ENCODE measurements at places on chromosomes 11 and 22.

GRCh38 chr22:33940741-33941140, 20.5 kb upstream of the LARGE1 start:
- DNase-seq: no peak

- no peak for DNase-seq
Observed at GRCh38 chr22:23090457-23090835, 20.1 kb downstream of the GNAZ start.

GRCh38 chr11:11477695-11478420, 124.8 kb upstream of the CSNK2A3 start:
- DNase-seq: no peak

GRCh38 chr11:78192911-78193351, 4.2 kb downstream of the USP35 start:
- no peak for DNase-seq

- DNase-seq: no peak
Observed at GRCh38 chr11:64103277-64103985, 62.5 kb downstream of the MACROD1 start.

- no peak for DNase-seq
Observed at GRCh38 chr11:12734625-12735024, 60.4 kb downstream of the TEAD1 start.

- no peak for DNase-seq
Observed at GRCh38 chr22:24093855-24094254, 82.8 kb downstream of the CABIN1 start.

DNA sequence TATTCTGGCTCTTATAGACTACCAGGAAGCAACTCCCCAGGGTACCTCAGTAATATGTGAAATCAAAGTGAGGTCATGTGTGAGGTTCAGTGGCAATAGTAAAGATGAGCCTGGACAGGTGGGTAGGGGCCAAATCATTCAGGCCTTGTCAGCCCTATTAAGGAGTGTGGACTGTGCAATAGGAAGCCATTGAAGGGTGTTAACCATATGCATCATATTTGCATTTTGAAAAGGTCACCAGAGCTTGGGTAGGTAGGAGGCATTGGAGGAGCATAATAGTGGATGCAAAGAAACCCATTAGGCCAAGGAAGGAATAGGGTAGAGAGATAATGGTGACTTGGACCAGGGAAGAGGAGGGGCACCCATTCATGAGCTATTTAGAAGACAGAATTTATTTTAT, 8.4 kb upstream of the MRPL11 start:
- DNase-seq: no peak

DNA sequence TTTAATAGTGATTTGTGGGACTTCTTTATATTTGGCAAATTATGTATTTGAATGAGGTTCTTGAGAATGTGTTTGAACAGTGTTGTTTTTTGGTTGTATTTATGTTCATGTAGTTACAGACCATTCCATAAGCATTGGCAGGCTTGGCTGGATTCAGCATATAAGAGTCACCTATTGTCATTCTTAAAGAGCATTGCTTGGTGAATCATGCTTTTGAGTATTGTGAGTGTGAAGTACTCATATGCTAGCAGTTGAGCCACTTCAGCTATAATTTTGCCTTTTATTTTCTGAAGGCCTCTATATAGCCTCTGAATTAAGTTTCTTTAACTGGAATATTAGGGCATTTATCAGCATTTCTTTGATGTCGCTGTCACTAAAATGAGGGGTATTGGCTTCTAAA, 110.0 kb upstream of the GAL start:
- no peak for DNase-seq

DNA sequence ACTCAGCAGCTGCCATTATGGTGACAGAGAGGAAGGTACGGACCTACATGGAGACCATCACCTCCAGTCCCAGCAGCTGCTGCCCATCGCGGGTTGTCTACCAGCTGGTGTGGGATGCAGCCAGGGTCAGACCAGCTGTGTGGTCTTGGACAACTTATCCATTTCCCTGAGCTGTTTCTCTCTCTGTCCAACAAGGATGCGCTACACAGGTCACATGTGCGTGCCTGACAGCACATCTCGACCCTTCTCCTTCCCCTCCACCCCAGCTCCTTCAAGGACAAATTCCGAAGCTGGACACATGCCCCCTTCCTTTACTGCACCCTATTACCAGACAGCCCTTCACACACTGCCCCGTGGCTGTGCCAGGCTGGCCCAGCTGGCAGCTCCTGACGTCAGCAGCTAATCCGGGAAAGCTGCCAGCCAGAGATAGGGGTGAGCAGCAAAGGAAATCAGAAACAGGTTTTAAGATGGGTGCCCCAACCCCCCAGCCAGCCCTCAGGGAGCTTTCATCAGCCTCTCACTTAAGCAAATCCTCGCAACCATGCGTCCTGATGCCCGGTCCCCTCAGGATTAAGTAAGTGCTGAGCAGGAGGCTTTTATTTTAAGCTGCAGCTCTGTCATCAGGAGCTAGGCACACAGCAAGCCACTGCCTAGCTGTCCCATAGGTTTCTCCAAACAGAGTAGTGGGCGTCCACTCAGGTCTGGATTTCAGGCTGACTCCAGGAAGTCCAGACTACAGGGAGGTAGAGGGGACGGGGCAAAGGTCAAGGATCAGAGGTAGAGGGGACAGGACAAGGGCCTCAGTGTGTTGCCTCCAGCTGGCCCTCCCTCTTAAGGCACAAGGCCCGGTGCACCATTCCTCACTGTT, 20.3 kb downstream of the TEF start:
- no peak for DNase-seq

DNA sequence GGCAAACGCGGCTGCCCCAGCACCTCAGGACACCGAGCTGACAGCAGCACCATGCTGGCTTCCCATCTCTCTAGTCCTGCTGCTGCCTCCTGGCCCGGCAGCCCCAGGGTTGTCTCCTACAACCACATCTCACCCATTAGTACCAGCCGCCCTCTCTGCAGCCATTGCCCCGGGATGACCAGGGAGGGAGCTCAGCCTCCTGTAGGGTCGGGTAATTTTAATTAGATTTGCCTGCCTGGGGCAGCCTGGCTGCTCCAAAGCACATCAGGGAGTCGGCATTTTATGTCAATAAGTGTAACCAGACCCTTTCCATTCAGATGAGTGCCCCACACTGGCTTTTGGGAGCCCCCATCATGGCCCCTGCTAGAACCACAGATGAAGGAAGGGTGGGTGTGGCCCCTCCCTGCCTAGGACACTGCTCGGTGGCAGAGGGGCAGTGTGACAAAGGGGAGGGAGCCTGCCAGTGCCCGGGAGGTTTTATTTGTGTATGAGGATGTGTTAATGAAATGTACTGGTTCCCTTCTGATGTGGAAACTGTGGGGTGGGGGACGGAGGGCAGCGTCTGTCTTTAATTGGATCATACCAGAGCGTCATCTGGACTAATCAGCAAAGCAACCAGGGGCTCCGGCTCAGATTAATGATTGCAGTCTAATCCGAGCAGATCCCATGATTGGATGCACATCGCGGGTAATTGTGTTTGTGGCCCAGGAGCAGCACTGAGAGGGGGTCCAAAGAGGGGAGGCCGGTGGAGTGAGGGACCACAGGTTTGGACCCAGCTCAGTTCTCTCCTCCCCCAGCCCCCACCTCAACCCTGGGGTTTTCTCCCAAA, 125.3 kb downstream of the FEZ1 start:
- DNase-seq: no peak

GRCh38 chr11:70064008-70064725, 13.9 kb upstream of the ANO1 start:
- DNase-seq: no peak

GRCh38 chr11:112795142-112795815, 165.9 kb upstream of the NCAM1 start:
- no peak for DNase-seq

- DNase-seq: no peak
Observed at GRCh38 chr22:47631571-47632102, 869.2 kb downstream of the TBC1D22A start.

DNA sequence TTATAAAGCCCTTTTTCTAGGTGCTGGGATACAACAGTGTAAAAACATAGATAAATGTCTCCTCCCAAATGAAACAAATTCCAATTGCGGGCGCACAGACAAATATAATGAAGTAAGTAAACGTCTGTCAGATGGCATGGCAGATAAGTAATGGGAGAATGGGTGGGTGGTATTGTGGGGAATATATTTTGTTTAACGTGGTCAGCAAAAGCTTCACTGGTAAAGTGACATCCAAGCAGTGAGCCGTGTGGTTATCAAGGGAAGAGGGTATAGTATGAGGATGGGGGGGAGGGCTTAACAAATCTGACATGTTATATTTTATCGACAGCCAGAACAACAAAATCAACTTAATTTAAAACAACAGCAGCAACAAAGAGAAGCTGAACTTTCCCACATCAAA, 1.2 kb downstream of the SVIP start:
- DNase-seq: no peak

DNA sequence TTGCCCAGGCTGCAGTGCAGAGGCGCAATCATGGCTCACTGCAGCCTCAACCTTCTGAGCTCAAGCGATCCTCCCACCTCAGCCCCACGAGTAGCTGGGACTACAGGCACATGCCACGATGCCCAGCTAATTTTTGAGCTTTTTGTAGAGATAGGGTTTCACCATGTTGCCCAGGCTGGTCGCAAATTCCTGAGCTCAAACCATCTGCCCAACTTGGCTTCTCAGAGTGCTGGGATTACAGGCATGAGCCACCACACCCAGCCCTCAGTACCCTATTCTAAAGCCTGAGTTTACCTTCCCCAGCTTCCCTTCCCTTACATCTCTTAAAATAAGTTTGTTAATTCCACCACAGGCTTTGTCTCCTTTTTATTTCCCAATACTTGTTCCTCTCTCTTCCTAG, 59.1 kb downstream of the AMBRA1 start:
- DNase-seq: no peak

- no peak for DNase-seq
Observed at GRCh38 chr11:21628641-21629040, 564.2 kb upstream of the ANO5 start.

DNA sequence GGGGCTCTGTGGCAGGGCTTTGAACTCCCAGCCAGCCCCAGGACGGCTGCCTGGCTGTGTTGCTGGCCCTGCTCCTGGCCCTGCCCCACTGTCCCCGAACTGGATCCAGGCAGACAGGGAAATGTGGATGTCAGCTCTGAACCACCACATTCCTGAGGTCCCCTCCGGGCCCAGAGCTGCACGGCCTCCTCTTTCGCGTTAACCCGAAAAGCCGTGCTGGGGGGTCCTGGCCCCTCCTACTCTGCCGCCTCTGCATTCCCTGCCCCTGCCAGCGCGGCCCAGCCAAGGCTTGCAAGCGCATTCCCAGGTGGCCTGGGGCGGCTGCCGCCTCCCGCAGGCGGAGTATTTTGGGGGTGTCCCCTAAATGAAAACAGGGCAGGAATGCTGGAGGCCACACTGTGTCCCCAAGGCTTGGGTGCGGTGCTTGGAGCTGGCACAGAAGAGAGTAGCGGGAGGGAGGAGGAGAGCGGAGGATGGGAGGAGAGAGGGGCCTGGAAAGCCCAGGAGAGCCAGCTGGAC, 5.4 kb downstream of the LINC01488 start:
- DNase-seq: no peak

DNA sequence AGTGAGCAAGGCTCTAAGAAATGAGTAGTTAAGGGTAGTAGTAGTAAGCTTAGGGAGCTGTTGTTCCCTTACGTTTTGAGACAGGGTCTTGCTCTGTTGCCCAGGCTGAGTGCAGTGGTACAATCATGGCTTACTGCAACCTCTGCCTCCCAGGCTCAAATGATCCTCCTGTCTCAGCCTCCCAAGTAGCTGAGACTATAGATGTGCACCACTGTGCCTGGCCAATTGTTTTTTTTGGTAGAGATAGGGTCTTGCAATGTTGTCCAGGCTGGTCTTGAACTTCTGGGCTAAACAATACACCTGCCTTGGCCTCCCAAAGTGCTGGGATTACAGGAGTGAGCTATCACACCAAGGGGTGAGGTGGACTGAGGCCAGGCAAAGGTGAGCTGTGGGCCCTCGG, 10.0 kb downstream of the SMIM38 start:
- no peak for DNase-seq

- no peak for DNase-seq
Observed at GRCh38 chr11:69934861-69935494, 115.8 kb upstream of the FGF3 start.

DNA sequence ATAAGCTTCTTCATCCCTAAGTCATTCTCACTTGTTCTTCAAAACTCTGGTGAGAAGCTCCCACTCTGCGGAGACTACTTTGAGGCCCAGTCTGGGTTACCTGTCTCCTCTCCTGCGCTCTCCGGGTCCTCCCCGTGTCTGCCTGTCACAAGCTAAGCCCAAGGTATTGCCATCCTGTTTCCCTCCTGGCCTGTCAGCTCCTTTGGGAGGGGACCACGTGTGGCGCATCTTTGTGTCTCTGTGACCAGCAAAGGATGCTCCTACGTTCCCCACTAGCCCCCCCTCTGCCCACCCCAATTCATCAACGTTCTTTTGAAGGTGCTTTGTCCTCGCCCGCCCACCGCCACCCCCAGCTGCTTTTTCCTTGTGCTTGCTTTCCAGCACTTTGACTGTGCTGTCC, 31.8 kb upstream of the FBLN1 start:
- no peak for DNase-seq

- DNase-seq: no peak
Observed at GRCh38 chr11:118912742-118913410, 12.8 kb downstream of the BCL9L start.

- DNase-seq: no peak
Observed at GRCh38 chr22:23533328-23533762, 46.7 kb downstream of the IGLL1 start.

GRCh38 chr11:64318766-64319761, 1.1 kb downstream of the PRDX5 start:
- DNase-seq: no peak

GRCh38 chr22:40023341-40023841, 28.6 kb downstream of the FAM83F start:
- no peak for DNase-seq

DNA sequence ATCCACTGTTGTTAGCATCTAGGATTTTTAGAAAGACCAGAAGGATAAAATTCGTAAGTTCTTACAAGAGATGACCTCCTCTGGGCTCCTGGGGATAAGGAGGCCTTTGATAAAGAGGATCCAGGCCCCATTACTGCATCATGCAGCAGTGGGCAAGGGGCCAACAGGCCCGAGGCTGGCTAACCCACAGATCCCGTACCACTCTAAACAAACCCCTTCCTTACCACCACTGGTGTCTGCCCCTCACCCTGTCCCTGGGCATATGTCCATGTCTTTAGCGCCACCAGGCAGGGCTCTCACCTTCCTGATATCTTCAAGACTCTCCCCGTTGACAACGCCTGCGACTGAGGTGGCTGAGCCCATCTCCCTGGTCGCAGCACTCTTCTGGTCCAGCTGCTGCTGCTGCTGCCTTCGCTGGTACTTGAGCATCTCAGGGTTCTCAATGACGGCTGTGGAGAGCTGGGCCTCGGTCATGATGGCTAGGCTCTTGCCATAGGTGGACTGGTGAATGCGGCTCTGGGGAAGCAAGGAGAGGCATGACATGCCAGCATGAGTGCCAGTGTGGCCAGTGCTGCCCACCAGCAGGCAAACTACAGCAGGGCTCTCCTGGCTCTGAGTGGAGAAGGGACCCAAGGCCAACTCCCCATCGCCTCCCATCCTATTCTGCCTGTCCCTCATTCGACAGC, 46.2 kb downstream of the HIRA start:
- no peak for DNase-seq

Data from esophagus squamous epithelium (tissue), 5 donors.